NCI-H460 (cell line): ENCODE measurements at places on chromosomes 6 and 20. TPM values are rescaled to one million over a fixed set of nuclear protein-coding genes. Genes with fewer than 3 reads are reported as not detected.

Gene ADGRF1
- not detected in 2 replicates for total RNA-seq

Gene KDM1B
- total RNA-seq = 6.9 and 7.3 TPM in 2 replicates

Gene PLTP
- total RNA-seq = 116 and 122 TPM in 2 replicates

Gene SEL1L2
- total RNA-seq = not detected in 2 replicates

- DNase-seq = no peak
These were observed 92.2 kb upstream of the RSPO3 start for GRCh38 chr6:127026247-127026646.

GRCh38 chr20:6744180-6744579 lies 23.3 kb upstream of the BMP2 start:
- DNase-seq = no peak

DNA sequence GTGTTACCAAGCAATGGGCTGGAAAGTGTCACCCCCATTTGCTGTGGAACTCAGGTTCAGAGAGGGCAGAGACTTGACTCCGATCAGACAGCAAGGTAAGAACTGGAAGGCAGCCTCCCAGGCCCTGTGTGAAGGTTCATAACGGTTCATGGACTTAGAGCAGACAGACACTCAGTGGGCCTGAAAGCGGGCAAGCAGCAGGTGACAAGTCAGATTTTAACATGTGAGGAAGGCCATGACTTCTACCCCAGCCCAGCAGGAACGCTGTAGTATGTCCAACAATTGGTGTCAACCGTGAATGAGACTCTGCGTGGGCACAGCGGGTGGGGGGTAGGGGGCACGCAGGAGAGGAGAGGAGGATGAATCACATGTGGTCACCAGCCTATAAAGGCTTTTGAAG lies 217.6 kb upstream of the SNX9 start:
- DNase-seq = no peak

DNA sequence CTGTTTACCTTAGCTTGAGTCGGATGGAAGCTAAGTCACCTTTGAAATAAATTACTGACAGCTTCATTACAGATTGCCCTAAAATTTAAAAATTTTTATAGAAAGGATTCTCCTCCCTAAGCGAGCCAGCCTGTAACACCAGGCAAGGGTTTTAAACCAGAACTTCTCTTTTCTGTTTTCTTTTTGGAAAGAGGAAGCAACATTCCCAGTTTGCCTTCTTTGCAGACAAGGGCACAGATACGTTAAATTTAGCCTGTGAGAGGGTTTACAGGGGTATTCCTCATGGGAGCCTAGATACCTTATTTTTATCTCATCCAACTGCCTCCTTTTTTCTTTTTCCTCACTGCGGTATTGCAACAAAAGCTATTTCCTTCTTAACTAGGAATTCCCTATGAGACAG lies 45.0 kb downstream of the GNAS start:
- no peak for DNase-seq

- DNase-seq = no peak
These were observed 89.5 kb downstream of the CHMP4B start for GRCh38 chr20:33900521-33901131.
